ENCODE measurements at places on chromosomes 5 and 9. TPM values are rescaled to one million over a fixed set of nuclear protein-coding genes. Genes with fewer than 3 reads are reported as not detected.

Gene LECT2
- not detected for polyA plus RNA-seq

Gene IRGM
- polyA plus RNA-seq = not detected

Gene STC2
- polyA plus RNA-seq = 0.15 TPM

Gene C6
- polyA plus RNA-seq = 0.81 TPM

Gene CARTPT
- polyA plus RNA-seq = 1.00 TPM

Gene AJM1
- polyA plus RNA-seq = 3.3 TPM

Gene DEPDC1B
- 1.9 TPM for polyA plus RNA-seq

Gene PCDHB13
- 0.12 TPM for polyA plus RNA-seq

Gene GPBP1
- 29.8 TPM for polyA plus RNA-seq

Gene CDH6
- polyA plus RNA-seq = 0.31 TPM

Gene ARHGEF37
- 9.3 TPM for polyA plus RNA-seq

Gene HMCN2
- polyA plus RNA-seq = 1.2 TPM

Gene LEAP2
- polyA plus RNA-seq = 1.4 TPM

Gene CYLC2
- not detected for polyA plus RNA-seq

Gene GPR107
- 3.4 TPM for polyA plus RNA-seq
